ENCODE measurements at places on chromosomes 7 and 10.

DNA sequence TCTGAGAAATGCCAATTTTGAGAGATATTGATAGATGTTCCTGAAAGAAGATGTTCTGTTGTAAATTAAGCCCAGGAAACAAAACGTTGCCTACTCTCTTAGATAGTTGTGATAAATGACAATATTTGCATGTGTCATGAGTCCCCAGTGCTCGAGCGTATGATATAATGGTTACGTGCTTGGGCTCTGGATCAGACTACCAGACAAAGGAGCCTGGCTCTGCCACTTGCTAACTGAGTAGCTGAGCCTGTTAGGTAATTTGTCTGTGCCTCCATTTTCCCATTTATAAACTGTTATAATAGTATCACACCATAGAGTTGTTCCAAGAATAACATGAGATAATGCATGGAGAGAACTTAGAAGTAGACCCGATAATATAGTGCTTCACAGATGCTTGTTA is 1.8 kb downstream of the A1CF start:
- no peak for DNase-seq

DNA sequence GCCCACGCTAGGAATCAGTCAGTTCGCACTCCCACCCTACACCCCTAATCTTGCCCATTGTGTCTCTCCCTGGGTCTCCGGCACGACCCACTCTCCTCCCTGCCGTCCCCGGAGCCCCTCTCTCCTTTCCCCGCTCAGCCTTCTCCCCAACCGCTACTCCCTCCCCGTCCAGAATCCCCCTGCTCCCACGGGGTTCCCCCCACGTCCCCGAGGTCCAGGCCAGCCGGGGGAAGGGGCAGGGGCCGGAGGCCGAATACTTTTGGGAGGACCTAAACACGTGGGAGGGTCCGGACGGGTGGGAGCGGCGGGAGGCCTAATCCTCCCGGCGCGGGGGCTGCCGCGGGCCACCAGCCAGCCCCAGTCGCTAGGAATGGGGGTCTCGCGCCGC is 560 bp downstream of the RARRES2 start:
- DNase-seq, result no peak

DNA sequence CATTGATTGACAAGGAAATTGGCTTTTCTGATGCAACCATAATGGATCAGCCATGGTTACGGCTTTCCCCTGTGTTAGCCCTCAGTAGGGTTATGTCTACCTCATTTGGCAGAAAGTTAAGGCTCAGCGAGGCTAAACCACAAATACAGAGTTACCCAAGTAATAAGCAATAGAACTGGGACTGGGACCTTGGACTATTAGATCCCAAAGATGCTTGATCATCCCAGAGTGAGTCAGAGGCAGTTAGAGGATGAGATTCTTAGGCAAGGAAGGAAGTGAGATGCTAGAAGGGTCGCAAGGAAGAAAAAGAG is 401.4 kb downstream of the TNS3 start:
- DNase-seq, result no peak

- no peak for DNase-seq
Observed at GRCh38 chr10:109427411-109427810, 495.9 kb downstream of the XPNPEP1 start.

- no peak for DNase-seq
Observed at GRCh38 chr10:132889556-132889955, 52.8 kb downstream of the CFAP46 start.

DNA sequence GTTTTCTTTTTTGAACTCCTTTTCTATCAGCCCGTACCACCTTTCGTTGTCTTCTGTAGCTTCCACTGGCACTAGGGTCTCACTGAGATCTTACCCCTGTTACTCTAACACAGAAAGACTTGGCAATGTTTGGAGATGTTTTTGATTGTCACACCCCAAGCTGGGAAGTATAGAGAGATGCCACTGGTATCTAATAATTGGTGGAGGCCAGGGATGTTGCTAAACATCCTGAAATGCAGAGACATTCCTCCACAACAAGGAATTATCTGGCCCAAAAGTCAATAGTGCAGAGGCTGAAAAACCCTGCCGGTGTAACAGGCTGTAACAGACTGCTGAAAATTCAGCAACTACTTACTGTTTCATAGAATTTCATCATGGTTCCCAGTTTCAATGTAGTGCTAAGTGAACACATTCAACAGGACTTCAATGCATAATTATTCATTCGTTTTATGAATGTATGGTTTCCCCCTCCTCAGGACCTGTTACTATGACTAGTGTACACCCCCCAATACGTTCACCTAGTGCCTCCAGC is 115.9 kb downstream of the TRIM24 start:
- no peak for DNase-seq

DNA sequence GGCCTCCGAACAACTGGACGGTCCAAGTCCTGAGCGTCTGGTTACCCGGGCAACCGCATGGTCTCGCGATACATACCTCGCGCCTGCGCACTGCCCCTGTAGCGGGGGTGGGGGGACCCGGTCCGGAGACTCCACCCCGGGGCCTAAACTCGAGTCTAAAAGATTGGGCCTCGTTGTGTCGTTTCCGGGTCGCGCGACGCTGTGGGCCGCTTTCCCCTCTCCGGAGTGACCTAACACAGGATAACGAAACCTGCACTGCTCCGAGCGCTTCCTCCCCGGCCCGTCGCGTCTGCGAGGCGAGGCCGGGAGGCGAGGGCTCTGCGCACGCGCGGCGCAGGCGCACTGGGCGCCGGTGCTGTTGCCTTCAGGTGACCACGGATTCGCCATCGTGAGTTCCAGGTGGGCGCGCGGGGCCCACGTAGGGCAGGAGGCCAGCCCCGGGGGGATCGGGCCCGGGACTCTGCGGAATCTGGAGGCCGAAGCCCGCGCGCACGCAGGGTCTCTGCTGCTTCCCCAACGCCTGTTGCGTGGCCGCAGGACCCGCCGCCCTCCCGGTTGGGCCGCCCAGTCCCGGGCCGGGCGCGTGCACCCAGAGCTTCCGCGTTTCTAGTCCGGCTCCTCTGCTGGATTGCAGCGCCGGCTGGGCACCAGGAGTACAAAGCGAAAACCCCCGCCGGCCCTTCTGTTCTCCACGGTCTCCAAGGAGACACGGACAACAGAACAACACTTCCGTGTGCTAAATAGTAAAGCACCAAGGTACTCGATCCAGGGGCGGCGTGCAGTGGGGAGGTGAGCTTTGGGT is at the start of gene RPP38:
RPP38 (plus strand) TSS at position 345 of the 802 bp plus-strand sequence. CDS start 5,960 bp downstream, outside the sequence.
- peak; percentile 95 for DNase-seq

DNA sequence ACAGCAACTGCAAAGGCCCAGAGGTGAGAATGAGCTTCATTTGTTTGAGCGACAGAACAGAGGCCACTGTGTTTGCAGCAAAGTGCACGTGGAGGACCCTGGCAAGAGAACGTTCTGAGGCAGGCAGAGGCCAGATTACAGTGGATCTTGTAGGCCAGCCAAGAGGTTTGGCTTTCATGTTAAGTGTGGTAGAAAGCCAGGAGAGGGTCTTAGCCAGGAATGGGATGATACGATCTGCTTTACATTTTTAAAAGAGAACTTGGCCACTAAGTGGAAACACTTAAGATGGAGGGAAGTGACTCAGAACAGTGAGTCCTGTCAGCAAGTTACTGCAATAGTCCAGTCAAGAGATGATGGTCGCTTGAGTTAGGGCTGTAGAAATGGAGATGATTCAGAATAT is 4.6 kb downstream of the CCDC136 start:
- no peak for DNase-seq
